ENCODE measurements at places on chromosomes 4 and X.

- DNase-seq: peak; percentile 58
Observed at GRCh38 chrX:40644821-40645358, 2.5 kb downstream of the CXorf38 start.

- DNase-seq: no peak
Observed at GRCh38 chr4:1400831-1401408, 5.3 kb downstream of the NKX1-1 start.

- DNase-seq: no peak
Observed at GRCh38 chr4:63218856-63219255, 1190.4 kb downstream of the TECRL start.

- DNase-seq: peak; percentile 17
Observed at GRCh38 chr4:187071946-187072600, 348.4 kb upstream of the FAT1 start.

- no peak for DNase-seq
Observed at GRCh38 chrX:15546745-15547144, 46.1 kb downstream of the BMX start.

DNA sequence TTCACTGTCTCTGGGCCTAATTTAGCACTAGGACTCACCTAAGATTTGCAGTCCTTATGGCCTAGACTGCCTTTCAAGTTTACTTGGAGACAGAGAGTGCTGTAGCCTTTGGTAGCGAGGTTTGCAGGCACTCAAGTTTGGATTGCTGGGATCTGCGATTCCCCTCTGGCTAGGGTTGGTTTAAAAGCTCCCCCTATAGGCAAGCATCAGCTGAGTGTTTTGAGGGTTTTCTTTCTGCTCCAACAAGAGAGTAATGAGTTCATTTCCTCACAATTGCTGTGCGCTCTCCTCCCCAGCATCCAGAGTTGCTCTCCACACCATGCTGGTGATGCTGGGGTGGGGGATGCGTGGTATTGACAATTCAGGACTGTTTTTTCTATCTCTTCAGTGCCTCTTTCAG is 206.9 kb downstream of the GLUD2 start:
- peak; percentile 0 for DNase-seq

DNA sequence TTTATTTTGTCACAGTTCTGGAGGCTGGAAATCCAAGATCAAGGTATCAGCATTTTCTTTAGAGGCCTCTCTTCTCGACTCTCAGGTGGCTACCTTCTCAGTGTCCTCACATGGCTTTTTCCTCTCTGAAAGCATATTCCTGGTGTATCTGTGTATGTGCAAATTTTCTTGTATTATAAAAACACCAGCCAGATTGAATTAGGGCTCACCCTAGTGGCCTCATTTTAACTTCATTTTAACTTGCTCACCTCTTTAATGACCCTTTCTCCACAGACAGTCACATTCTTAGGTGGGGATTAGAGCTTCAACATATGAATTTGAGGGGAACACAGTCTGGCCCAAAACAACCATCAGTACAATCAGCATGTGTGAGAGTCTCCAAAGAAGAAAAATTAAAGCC is 542.4 kb upstream of the FAM241A start:
- no peak for DNase-seq

- DNase-seq: peak; percentile 17
Observed at GRCh38 chr4:142265536-142265935, 580.6 kb downstream of the INPP4B start.

- no peak for DNase-seq
Observed at GRCh38 chr4:73945674-73946449, 36.0 kb downstream of the PF4 start.

DNA sequence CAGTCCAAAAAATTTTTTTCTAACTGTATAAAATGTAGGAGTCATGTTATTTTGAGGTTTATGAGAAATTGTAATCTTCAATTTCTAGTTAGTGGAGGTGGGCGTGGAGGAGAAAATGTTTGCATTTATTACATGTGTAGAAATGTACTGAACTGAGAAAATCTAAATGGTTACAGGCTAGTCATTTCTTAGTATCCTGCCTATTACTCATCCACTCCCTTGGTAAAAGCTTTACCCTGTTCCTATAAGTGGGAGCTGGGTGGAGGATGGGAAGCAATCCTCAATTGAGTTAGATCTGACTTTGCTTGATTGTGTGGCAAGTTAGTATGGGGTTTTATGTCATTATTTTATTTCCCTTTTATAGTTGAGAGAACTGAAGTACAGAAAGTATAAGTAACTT is 73.8 kb downstream of the POLA1 start:
- DNase-seq: no peak

- DNase-seq: no peak
Observed at GRCh38 chrX:77949840-77950239, 19.6 kb downstream of the PGAM4 start.

GRCh38 chr4:92263575-92263974 is 40.2 kb upstream of the GRID2 start:
- DNase-seq: no peak

DNA sequence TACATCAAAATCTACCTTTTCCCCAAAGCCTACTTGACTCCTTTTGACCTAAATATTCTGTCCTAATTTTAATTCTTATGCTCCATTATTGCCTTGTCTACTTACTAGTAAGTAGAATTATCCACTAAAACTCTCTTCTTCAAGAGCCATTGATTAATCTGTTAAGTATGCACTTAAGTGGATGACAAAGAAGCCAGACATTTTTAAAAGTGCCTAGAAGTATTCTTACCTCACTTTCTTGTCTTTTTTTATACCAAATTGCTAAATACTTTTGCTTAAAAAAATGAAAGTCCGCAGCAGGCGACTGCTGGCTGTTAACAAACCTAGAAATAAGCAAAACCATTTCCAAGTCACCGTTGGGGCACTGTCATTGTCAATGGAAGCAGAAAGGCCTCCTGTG is 20.1 kb upstream of the FRMPD4 start:
- no peak for DNase-seq

- DNase-seq: no peak
Observed at GRCh38 chrX:111831343-111831742, 44.6 kb upstream of the TRPC5OS start.
